ENCODE measurements at places on chromosomes 12 and 14.

DNA sequence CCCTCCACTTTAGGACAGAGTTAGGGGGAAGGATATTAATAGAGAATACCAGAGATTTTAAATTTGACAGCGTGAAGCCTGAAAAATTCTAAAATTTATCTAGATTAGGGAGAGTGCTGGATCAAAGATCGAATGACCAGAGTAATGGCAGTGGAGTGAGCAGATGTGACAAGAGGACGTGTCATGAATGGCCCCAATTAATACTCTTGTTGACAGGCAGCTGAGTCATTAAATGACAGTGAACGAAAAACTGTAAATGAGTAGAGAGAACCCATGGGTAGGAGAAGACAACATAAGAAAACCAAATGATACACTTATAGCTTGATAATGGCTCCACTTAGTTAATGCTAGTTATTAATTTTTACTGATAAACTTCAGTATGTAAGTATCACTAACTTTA is 73.9 kb upstream of the PLEKHA5 start:
- DNase-seq: no peak

DNA sequence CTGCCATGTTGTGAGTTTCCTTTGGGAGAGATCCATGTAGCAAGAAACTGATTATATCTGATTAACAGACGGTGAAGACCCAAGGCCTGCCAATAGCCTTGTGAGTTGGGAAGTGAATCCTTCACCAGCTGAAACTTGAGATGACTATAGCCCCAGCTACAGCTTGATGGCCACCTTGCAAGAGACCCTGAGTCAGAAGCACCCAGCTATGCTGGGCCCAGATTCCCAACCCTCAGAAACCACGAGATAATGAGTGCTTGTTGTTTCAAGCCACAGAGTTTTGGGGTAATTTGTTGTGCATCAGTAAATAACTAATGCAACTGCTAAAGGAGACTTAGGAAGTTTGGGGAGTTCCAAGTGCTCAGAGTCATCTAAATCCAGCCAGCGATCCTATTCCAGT is 80.3 kb downstream of the AVPR1A start:
- peak; percentile 12 for DNase-seq

GRCh38 chr12:79407671-79408622 is 282.8 kb downstream of the PAWR start:
- DNase-seq: peak; percentile 93

DNA sequence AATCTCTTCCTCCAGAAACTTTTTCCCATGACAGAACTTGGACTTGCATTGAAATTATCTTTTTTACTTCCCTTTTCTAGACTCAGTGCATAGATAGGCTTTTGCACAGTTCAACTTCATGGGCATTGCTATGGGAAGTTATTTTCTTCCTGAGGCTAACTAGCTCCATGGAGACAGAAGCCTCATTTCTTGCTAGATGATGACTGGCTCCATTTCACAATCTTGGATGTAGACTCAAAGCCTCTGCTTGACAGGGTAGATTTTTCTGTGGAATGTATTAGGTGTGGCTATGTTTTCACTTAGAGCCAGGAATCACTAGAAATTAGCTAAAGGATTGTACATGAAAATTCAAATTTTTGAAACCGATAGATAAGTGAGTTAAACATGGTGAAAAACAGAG is 884.1 kb upstream of the MGAT4C start:
- DNase-seq: peak; percentile 43

GRCh38 chr12:50765095-50765911 is 1.4 kb downstream of the ATF1 start:
- DNase-seq: peak; percentile 33

DNA sequence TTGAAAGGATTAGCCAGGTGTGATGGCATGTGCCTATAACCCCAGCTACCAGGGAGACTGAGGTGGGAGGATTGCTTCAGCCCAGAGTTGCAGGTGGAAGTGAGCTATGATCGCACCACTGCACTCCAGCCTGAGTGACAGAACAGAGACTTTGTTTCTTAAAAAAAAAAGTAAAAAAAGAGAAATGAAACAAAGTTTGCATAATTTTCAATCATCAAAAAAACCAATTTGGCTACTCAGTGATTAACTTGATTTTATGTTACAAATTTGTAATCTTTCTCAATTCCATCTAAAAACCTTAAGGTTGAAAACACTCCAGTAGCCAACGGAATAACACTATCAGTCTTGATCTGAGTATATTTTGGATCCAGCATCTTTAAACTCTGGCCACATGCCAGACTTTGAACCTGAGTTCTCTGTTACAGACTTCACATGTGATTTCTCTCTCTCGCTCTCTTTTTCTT is 12.6 kb upstream of the DENND5B start:
- DNase-seq: no peak

DNA sequence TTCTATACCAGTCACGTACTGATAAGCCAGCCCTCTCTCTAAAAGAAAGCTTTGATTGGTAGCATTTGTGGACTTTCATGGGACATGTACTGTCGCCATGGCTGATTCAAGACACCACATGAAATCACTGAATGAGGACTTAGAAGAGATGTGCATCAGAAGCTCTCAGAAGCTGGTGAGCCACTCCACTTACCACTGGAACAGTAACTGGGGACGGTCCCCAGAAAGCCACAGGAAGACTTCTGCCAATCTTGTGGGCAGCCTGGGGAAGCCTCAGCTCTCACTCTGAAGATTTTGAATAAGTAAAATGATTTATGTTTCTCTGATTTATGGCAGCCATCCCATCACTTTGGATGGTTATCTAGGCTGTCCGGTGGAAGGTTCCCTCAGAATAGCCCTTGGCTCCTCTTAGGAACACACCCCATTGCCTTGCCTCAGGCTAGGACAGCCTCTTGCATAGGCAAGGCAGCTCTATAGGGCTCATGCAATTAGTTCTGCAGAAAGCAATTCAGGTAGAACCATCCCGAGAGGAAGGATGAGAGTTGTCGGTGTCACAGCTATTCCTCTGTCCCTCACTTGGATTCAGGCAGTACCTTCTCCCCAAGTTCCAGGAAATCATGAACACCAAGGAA is 9.8 kb downstream of the DHRS1 start:
- DNase-seq: no peak

DNA sequence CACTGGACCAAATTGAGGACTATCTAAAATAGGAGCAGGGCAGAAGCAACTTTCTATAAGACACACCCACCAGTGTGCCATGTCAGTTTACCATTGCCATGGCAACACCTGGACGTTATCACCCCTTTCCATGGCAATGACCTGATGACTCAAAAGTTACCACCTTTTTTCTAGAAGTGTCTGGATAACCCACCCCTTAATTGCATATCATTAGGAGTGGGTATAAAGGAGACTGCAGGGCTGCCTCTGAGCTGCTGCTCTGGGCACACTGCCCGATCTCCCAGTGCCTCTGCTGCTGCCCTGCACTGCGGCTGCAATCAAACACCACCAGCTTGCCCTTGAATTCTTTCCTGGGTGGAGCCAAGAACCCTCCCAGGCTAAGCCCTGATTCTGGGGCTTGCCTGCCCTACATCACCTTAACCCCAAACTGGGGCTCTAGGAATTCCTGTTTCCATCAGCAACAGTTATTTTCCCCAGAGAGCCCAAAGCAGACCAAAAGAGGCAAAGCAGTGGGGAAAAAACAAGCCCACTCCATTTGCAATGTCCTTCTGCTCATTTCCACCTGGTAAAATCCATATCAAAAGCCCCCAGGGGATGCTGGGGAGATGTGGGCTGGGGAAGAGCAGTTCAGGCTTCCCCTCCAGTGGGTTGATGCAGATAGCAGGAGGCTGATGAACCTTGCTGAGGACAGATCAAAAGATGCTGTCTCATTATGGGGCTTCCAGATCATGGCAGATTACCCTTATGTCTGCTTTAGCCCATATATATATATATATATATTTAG is 129.5 kb upstream of the NCOR2 start:
- no peak for DNase-seq

- no peak for DNase-seq
Measured at GRCh38 chr14:101243587-101244338, 317.5 kb upstream of the DIO3 start.

DNA sequence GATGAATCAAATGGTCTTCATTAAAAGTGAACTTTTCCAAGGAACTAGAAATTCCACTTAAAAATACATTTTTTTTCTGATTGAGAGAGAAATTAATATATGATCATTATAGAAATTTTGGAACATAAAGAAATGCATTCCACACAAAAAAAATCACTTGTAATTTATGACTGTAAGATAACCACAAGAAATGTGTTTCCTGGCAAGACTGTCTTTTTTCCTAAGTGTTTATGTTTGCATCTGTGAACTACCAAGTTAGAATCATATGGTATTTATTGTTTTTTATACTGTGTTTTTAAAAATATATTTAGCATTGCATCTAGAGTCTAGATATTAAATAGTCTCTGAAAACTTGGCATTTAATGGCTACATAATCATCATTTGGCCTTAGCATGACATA is 726.8 kb downstream of the BCL11B start:
- no peak for DNase-seq

DNA sequence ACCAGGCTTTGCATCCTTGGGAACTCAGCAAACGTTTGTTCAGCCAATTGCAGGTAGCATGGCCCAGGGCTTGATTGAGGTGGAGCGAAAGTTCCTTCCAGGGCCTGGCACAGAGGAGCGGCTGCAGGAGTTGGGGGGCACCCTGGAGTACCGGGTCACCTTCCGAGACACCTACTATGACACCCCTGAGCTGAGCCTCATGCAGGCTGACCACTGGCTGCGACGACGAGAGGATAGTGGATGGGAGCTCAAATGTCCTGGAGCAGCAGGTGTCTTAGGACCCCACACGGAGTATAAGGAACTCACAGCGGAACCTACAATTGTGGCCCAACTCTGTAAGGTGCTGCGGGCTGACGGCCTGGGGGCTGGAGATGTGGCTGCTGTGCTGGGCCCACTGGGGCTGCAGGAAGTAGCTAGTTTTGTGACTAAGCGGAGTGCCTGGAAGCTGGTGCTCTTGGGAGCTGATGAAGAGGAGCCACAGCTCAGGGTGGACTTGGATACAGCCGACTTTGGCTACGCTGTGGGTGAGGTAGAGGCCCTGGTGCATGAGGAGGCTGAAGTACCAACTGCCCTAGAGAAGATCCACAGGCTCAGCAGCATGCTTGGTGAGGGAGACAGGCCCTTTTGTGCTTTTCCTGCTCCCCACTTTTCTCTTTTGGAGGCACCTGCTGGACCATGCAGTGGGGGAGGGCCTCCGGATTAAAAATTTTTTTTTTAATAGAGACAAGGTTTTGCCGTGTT is 799 bp downstream of the THTPA start:
- DNase-seq: no peak

GRCh38 chr12:27324530-27324929 is 8.1 kb upstream of the BMAL2 start:
- DNase-seq: no peak

- DNase-seq: peak; percentile 39
Measured at GRCh38 chr12:32583534-32583933, 95.6 kb upstream of the DNM1L start.

DNA sequence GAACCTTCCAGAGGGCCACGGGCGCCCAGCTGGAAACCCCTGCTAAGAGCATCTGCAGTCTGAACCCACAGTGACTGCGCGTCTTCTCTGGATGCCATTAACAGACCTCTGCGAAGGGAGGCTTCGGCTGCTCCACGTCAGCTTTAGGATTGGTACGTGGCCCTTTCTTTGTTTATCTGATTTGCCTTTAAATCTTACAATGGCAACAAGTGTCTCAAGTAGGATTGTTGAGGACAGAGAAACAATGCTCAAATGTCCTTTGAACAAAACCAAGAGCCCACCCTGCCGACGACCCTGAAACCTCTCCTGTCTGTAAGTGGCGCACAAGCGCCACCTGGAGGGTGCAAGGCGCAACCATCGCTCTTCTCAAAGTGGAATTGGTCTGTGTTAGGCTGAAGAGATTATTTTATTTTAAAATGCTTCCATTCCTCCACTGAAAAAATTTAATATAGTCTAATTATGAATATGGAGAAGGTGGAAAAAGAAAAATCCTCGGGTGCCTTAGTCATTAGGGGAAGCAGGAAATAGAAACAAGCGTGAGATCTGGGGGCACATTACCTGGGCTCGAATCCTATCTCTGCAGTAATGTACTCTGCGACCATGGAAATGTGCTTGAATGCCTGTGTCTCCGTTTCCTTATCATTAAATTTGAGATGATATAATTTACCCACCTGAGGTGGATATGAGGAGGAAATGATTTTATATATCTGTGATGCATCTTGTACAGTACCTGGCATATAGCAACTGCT is 82.6 kb upstream of the PTPRB start:
- DNase-seq: peak; percentile 52

GRCh38 chr14:64416348-64416932 is 28.3 kb downstream of the MTHFD1 start:
- no peak for DNase-seq

GRCh38 chr12:122352394-122352793 is 70.1 kb downstream of the CLIP1 start:
- DNase-seq: no peak

GRCh38 chr12:89789862-89790261 is 81.2 kb upstream of the ATP2B1 start:
- DNase-seq: no peak

GRCh38 chr14:102941419-102942011 is 19.1 kb downstream of the AMN start:
- DNase-seq: no peak

GRCh38 chr12:85279449-85280164 is 413 bp upstream of the ALX1 start:
- no peak for DNase-seq

- DNase-seq: peak; percentile 65
Measured at GRCh38 chr14:29548948-29549370, 378.7 kb downstream of the PRKD1 start.

DNA sequence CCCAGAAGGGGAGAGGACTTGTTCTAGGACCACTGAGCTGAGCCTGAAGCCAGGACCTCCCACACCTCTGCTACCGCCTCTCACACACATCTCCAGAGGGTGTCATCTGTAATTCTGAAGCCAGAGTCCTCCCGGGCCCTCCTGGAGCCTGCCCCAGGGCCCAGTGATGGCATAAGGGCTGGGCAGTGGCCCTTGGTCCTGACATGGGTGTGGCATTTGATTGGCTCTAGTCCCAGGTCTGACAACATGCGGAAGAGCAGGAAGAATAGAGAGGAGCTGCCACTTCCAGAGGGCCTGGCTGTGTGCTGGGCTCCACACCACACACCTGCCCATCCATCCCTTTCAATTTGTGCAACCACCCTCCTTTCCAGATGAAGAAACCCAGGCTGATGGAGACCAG is 144.3 kb upstream of the GSC start:
- no peak for DNase-seq

DNA sequence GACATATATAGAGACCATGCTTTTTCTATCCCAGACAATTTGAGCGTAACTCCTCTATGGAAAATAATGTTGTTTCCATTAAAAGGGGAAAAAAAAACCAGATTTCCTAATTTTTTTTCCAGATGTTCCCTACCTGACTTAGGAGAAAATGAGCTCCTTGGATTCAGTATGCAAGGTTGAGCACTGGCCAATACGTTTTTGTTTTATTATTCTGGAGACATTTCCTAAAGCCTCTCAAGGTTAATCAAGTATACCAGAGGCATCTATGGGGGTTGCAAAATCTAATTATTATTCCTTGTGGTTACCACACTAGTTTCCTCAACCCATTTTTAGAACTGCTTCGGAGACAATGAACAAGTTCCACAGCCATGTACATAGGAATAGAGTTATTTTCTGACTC is 291.3 kb downstream of the SLC16A7 start:
- no peak for DNase-seq
